ENCODE measurements at places on chromosomes 16 and 17.

DNA sequence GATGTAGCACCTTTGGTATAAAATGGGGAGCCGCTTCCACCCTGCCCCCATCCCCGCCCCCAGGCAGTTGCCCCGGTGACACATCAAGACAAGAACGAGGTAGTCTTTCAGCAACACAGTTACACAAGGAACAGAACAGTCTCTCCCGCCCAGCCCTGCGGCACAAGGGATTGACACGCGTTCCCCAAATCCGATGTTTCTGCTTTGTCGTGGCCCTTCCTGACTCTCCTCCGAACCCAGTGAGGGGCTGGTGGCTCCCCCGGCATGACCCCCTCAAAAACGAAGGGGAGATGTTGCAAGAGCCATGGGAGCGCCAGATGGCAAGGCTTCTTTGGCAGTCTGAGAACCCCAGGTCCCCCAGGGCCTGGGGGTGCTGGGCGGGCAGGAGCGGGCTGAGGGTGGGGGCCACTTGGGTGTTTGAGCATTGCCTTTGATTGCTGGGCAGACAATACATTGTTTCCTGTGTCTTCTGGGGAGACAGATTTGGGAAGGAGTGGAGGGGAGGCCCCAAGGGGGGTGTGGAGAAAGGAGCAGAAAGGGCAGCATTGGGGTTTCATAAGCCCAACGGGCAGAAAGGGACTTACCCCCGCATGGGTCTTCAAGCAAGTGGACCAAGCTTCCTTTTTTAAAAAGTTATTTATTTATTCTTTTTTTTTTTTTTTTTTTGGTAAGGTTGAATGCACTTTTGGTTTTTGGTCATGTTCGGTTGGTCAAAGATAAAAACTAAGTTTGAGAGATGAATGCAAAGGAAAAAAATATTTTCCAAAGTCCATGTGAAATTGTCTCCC, 16.6 kb downstream of the COL1A1 start:
- peak; percentile 65 for DNase-seq

- DNase-seq = no peak
Measured at GRCh38 chr16:23215435-23215834, 32.9 kb downstream of the SCNN1G start.

GRCh38 chr16:69366431-69366830, 14.8 kb upstream of the TMED6 start:
- DNase-seq = no peak

DNA sequence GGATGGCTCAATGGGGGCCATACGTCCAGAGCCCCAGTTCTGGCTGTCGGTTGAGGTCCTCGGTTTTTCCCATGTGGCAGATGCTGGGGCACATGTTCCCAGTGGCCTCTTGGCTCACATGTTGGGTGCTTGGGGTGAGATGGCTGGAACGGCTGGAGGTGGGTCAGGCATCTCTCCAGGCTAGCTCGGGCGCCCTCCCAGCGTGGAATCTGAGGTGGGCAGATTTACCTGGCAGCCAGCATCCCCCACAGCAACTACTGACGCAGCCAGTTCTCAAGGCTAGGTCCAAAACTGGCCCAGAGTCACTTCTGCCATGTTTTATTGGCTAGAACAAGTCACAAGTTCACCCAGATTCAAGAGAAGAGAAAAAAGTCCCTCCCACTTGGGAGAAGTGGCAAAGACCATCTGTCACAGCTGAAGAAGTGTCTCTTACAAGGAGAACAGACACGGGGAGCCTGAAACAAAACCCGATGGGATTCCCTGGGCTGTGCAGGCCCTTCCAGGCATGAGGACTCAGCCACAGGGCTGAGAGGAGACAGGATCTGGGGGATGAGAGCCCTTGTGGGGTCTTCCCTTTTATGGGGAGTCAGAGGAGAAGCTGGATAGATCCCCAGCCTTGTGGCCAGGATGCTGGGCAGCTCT, 15.2 kb downstream of the ACE start:
- no peak for DNase-seq

GRCh38 chr17:14143688-14144087, 74.4 kb downstream of the COX10 start:
- DNase-seq = peak; percentile 21

DNA sequence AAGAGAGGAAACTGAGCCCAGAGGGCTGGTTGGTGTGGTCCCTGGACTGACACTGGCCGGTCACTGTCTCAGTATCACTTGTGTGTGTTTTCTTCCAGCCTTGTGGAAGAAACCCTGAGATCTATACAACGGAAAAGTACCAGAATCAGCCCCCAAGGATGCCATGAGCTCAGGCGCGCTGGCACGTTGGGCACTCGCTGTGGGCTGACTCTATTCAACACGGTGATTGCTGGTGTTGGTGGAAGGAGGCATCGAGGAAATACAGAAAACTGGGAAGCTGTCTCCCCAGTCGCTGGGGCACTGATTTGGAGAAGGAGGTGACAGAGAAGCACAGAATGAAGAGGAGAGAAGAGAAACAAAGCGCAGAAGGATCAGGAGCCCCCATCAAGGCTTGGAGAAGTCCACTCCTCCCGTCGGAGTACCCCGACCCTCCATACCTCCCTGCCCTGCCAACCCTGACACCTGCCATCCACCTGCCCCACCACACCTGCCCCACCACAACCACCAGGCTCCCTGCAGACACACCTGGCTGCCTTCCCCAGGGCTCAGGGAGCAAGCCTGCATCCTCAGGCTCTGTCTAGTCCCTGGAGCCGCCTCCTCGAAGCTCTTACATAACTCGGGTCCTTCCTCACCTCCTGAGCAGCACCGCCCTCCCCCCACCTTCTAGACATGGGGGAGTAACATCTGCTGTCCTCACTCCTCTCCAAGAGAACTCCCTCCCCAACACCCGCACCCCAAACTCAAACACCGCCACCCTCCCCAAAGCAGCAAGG, 66.5 kb downstream of the RBFOX3 start:
- DNase-seq = no peak

DNA sequence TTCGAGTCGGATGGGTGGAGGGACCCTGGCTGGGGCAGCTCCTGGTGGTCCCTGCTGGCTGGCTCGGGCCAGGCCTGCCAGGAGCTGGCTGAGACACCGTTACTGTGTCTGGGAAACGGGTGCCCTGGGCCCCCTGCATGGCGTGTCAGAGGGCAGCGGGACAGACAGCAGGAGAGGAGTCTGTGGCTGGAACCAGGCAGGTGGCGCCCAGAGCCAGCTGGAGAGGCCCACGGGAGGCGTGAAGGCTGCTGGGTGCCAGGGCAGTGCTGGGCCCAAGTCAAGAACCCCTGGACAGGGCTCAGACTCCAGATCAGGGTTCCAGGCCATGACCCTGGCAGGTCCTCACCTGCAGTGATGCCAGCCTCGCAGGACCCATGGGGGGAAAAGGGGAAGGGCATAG, 16.6 kb downstream of the SOX8 start:
- DNase-seq = no peak

GRCh38 chr17:41451154-41451728, 10.5 kb upstream of the KRT38 start:
- DNase-seq = peak; percentile 24

- no peak for DNase-seq
Measured at GRCh38 chr16:17403156-17403809, 67.5 kb downstream of the XYLT1 start.

GRCh38 chr16:17130733-17131132, 340.0 kb downstream of the XYLT1 start:
- DNase-seq = no peak

GRCh38 chr16:66265556-66266141, 100.8 kb upstream of the CDH5 start:
- DNase-seq = no peak

DNA sequence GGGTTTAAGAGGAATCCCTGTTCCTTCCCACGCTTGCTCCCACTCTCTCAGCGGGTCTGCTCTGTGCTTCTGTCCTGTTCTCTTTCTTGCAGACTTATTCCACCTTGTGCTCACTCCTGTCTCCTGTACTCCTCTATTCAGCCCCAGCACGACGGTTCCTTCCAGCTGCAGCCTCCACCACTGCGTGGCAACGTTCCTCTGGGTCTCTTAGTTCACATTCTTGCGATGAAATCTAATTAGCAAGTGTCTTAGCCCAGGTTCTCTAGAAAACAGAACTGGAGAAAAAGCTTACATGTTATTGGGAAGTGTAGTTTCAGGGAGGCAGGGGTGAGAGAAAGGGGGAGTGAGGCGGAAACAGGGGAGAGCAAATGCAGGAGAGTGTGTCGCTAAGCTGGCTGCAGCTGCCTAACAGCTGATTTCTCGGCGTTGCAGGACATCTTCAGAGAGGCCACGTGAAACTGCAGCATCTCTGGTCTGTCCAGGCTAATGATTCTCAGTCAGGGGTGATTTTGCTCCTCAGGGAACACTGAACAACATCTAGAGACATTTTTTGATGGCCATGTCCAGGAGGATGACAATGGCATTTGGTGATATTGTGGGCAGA, 213.2 kb upstream of the NLRP1 start:
- no peak for DNase-seq

- DNase-seq = no peak
Measured at GRCh38 chr16:53744449-53744848, 40.5 kb downstream of the FTO start.

DNA sequence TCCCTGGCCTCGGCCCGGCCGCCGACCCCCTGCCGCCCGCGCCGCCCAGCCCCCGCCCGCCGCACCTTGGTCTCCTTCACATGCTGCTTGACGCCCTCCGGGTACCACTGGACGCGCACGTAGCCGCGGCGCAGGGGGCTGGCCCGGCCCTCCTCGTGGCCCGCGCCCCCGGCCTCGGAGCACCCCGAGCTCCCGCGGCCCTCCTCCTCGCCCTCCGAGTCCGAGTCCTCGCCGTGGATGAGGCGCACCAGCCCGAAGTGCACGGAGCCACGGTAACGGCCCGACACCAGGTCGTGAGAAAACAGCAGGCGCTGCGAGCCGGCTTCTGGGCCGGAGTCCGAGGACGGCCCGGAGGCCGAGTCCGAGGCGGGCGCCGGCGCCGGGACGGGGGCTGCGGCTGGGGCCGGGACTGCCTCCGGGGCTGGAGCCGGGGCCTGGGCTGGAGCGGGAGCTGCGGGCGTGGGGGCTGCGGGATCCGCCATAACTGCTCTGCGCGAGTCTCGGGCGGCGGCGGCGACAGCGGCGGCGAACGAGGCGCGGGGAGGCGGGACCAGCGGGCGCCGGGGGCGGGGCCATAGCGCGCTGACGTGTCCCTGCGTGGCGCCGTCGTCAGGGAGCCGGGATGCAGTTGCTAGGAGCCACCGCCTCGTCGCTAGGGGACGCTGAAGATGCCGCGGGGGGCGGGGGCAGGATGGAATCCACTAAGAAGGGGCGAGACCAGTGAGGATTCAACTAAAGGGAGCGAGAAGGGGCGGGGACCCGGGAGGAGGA, at the start of gene UBE2O:
UBE2O (minus strand) TSS at position 493 of the 771 bp plus-strand sequence; CDS start at position 482, 11 bp downstream.
- DNase-seq = peak; percentile 86

- peak; percentile 26 for DNase-seq
Measured at GRCh38 chr16:3716831-3717234, 491 bp downstream of the TRAP1 start.

DNA sequence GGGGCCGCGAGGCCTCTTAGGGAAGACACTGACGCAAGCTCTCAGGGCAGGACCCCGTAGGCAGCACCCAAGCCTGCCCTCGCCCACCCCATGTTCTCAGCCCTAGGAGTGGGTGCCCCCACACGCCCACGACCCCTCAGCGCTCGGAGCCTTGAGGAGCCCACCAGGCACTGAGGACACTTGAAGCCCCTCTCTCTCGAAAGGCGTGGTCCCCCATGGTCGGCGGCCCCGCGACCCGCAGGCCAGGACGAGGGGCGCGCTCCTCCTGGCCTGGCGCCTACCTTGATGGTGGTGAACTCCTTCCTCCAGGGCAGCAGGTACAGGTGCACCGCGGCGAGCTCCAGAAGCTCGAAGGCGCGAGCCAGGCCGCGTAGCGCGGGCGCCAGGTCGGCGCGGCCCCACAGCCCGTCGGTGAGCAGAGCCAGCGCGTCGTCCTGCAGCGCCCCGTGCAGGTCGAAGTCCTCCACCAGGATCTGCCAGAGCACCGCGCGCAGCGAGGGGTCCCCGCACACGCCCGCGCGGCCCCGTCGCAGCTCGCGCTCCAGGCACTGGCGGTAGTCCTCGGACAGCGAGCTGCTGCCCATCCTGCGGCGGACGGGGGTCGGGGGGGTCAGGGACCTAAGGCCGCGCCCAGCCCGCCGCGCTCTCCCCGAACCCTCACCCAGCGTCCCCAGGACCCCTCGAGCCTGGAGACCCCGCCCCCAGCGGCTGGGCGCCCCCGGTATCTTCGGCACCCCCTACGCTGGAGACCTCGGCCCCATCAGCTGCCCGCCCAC, 668 bp downstream of the SPATA2L start:
- peak; percentile 51 for DNase-seq

GRCh38 chr16:11738742-11739544, 3.7 kb downstream of the TXNDC11 start:
- DNase-seq = no peak

- no peak for DNase-seq
Measured at GRCh38 chr17:27181935-27182334, 112.0 kb upstream of the WSB1 start.

DNA sequence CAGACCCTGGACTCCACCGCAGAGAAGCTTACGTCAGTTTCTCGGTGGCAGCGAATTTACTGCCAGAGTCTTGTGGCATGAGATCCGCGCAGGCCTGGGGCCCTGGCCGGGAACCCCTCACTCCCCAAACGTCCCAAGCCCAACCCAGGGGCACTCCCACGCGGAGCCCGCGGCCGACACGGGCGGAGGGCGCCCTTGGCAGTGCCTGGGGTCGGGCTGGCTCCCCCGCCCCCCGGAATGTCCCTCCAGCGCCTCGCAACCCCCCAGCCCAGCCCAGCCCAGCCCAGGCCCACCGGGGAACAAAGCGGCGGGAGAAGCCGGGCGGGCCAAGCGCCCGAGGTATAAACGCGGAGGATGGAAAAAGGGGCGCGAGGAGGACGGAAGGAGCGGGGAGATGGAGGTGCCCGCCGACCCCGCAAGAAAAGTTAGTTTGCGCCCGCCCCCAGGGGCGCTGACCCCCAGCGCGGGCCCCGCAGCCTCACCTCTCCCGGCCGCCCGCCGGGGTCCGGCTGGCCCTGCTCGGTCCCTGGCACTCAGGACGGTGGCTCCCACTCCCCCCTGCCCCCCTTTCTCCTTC, 330 bp downstream of the CASKIN2 start:
- DNase-seq = peak; percentile 25

DNA sequence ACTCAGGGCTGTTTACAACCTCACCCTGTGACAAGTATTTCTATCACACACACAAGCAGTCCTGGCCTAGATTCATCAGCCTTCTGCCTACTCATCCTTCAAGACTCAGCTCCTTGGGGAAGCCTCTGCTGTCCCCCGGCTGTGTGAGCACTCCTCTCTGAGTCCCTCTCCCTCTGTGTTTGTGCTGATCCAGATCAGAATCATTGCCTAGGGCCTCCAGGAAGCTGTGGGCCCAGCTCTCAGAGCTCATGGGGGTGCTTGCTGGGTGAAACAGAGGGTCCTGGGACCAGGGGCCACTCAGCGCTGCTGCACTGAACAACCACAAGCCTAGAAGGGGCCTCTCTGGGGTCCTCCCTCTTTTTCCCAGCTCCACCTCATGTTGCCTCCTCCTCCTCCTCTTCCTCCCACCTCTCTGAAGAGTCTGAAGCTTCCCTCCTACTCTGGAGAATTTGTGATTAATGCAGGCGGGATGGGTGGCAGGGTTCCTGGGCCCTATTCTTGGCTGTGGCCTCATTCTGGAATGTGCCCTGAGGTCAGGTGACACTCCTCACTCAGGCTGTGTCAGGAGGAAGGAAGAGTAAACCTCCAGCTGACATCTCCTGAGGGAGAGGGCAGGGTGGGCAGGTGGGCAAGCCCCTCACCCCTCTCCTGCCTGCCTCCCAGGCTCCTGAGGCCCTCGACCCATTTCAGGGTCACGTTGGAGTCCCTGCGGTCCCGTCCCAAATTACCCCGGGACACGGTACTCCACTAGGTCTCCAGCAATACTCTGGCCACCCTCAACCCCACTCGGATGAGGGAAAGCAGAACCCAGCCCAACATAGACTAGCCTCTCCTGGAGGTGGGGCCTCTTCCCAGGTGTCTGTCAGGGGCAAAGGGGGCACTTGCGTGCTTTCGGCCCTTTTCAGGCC, 10.1 kb downstream of the WFIKKN2 start:
- peak; percentile 65 for DNase-seq

- DNase-seq = no peak
Measured at GRCh38 chr16:83366228-83366627, 441.6 kb upstream of the HSBP1 start.
